Left ventricle myocardium inferior (tissue), 1 donor: ENCODE measurements at places on chromosomes 2 and 18.
A peak's percentile ranks its signal among the peaks of the same experiment; 100 is the strongest.

- no peak overlapping the region for H3K4me3 ChIP-seq
- no peaks in the 10 kb centered on the region for H3K4me1 ChIP-seq
- H3K27ac ChIP-seq, result no peak overlapping the region
- H3K36me3 ChIP-seq, result no peaks in the 10 kb centered on the region
Observed at GRCh38 chr2:131010566-131010965, 82.7 kb downstream of the FAM168B start.

DNA sequence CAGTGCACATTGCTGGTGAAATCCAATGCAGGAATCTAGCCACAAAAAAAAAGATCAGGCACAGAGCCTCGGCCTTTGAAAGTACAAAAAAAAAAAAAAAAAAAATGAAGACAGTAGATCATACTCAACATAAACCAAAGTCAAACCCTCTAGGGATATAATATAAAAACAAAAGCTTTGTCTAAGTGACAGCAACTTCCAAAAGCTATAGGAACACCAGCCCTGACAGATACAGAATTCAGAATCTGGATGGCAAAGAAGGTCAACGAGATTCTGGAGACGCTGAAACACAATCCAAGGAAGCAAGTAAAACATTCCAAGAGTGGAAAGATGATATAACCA lies 54.0 kb upstream of the SCN1A start:
- no peaks in the 10 kb centered on the region for H3K4me1 ChIP-seq
- H3K4me3 ChIP-seq, result no peak overlapping the region
- no peak for DNase-seq

- DNase-seq, result no peak
- no peaks in the 10 kb centered on the region for H3K4me1 ChIP-seq
- no peak overlapping the region for H3K27ac ChIP-seq
- no peak overlapping the region for H3K4me3 ChIP-seq
- no peaks in the 10 kb centered on the region for H3K36me3 ChIP-seq
Observed at GRCh38 chr2:227921648-227922047, 50.2 kb downstream of the DAW1 start.

GRCh38 chr2:174063492-174064092 lies 98.4 kb upstream of the SP3 start:
- H3K27me3 ChIP-seq, result no peaks in the 10 kb centered on the region
- H3K27ac ChIP-seq, result peak overlapping the region; percentile 21
- H3K36me3 ChIP-seq, result no peaks in the 10 kb centered on the region
- H3K4me1 ChIP-seq, result peaks cover 10% of the 10 kb centered on the region
- H3K4me3 ChIP-seq, result no peak overlapping the region
- no peak for DNase-seq

DNA sequence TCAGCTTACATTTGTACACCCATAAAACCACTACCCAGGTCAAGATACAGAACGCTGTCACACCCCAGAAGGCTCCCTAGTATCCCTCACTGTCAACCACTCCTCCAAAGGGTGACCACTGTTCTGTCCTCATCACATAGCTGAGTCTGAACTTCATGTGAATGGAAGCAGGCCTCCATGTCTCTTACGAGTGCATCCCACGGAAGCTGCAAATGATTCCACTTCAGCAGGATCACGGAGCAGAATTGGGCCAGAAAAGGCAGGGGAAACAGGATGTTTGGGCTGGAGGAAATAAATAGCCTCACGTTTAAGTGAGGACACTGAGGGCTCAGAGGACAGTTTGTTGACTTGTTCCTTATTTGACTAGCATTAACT lies 38.4 kb downstream of the LBH start:
- DNase-seq, result no peak
- no peaks in the 10 kb centered on the region for H3K27me3 ChIP-seq
- peaks cover 53% of the 10 kb centered on the region for H3K4me1 ChIP-seq
